ENCODE measurements at places on chromosomes 7 and 10.
A peak's percentile ranks its signal among the peaks of the same experiment; 100 is the strongest.

GRCh38 chr10:125538947-125539731 is 143.8 kb downstream of the TEX36 start:
- DNase-seq: no peak

DNA sequence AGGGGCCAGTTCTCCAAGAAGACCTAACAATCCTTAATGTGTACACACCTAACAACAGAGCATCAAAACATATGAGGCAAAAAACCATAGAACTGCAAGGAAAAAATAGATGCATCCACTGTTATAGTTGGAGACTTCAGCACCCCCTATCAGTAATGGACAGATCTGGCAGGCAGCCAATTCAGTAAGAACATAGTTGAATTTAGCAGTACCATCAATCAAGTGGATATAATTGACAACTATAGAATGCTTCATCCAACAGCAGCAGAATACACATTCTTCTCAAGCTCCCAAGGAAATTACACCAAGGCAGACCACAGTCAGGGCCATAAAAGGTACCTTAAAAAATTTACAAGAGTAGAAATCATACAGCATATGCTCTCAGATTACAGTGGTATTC is 42.2 kb downstream of the POLL start:
- no peak for DNase-seq

DNA sequence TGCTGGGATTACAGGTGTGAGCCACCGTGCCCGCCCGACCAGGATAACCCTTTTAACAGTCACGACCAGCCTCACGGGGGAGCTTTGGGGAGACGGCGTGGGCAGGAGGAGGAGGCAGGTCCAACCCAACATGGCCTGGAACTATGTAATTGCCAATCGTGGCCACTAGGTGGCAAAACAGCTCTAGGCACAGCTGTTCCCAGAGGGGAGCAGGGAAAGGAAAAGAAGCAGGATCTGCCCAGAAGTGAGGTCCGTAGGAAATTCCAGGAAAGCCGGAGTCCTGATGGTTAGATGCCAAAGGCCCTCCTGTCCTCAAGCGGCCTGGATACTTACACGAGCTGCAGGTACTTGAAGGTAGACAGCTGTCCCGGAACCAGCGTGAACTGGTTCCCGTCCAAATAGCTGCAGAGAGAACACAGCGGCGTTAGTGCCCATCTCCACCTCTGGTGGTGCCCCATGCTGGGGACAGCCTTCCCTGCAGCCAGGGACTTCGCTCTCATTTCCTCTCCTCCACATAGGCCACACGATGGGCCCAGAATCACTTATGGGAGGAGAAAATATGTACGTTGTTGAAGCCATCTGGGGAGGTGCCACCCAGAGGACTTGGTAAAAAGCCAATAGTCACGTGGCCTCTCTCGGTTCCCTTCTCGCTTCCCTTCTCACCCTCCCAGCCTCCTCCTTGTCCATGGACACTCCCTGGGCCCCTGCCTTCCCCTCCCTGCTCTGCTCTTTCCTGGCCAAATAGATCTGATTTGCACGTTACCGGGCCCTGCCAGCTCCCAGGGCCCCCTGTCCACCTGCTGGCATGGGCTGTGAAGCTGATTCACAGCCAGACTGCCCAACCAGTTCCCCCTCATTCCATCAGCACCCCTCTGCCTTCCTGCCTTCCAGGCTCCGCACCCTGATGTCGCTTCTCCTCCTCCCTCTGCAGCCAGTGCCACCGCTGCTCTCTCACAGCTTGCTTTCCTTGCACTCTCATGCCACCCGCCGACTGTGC is 148.1 kb downstream of the SLIT1 start:
- DNase-seq: peak; percentile 76

DNA sequence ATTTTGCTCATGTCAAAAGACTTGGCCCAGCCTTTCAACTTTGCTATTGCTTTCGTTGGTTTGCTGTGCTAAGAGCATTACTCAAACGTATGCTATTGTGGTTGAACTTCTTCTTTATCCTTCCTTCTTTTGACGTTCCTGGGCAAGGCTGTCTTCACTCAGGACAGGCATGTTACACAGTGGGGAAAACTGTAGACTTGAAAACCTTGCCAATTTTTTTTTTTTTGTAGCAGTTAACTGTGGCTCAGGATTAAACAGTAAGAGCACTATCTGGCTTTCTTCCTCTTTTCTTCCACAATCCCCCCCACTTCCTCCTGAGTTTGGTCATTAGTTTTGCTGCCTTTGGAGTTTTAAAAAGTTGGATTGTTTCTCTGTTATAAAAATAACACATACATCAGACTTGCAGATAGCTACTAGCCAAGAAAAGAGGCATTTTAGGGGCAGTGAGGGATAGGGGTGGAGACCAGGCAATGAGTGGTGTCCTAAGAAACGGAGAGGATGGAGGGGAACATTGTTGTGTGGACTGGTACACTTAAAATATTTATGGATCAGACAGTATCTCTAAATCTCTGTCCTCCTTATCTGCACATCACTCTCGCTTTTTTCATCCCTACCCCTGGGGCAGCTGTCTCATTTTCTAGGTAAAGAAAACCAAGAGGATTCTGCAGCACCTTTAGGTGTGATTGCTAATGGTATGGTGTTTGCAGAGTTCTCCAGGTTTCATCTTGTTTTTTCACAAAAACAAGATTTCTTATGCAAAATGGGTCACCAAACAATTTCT is 181.7 kb downstream of the LRMDA start:
- no peak for DNase-seq

GRCh38 chr10:123614888-123615287 is 51.3 kb upstream of the GPR26 start:
- peak; percentile 44 for DNase-seq

- DNase-seq: no peak
Measured at GRCh38 chr10:61792097-61792716, 109.3 kb upstream of the ARID5B start.

- no peak for DNase-seq
Measured at GRCh38 chr10:50613150-50613549, 10.6 kb downstream of the SGMS1 start.

DNA sequence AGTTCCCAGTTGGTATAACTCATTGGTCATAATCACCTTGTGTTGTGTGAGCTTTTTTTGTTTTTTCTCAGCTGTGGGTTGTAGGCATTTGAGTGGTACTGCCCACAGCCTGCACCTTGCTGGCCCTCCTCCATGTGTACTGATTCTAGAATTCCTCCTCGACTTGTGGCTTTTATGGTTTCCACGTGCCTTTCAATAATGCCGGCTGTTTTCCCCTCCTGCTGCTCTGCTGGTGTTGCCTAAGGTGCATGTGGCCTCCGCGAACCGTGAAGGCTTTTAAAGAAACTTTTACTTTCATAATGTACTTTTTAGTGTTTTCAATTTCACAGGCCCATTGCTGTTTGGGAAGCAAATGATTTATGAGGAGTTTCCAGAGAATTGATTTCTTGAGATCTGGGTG is 518.0 kb downstream of the REEP3 start:
- no peak for DNase-seq

- no peak for DNase-seq
Measured at GRCh38 chr10:122701652-122702051, 2.0 kb upstream of the C10orf120 start.

GRCh38 chr7:18345641-18346234 is 149.8 kb upstream of the HDAC9 start:
- no peak for DNase-seq

DNA sequence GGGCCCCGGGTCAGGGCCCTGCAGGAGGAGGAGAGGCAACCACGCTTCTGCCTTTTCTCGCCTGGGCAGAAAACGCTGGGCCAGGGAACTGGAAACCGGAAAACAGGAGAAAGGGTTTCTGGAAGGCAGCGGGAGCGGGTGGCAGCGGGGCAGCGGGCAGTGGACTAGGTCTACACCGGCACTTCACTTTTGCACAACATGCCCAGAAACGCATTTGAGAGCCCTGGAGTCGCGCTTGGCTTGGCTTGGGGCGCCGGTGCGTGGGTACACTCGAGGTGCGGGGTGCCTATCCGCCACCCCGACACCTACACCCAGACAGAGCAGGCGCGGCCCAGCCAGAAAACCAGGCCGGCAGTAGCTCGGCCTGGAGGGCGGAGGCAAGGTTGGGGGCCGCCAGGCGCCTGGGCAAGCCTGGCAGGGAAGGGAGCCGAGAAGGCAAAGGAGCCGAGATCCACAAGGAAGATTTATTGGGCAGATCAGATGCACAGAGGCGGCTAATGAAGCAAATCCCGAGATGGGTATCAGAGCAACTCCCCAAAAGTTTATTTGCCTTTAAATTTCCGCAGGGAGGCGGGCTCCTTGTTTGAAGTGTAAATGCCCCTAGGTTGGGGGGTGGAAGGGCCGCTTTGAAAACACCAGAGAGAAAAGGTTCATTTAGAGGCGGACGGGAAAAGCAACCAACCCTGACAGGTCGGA is 3.2 kb upstream of the PAX2 start:
- DNase-seq: no peak

- DNase-seq: no peak
Measured at GRCh38 chr7:73831834-73832651, 1.2 kb downstream of the CLDN4 start.

DNA sequence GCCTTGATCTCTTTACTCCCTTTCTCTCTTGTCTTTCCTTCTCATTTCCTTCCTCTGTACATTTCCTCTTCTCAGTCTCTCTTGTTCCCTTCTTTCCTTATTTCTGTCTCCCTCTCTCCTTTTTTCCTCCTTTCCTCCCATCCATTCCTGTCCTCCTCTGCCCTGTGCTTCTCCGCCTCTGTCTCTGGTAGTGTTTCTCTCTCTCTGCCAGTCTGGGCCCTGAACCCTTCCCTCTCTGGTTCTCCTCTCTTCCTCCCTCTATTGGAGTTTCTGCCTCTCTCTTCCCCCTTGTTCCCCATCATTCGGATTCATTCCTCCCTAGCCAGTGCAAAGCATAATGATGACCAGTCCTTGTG is 13.2 kb upstream of the PAX2 start:
- no peak for DNase-seq

DNA sequence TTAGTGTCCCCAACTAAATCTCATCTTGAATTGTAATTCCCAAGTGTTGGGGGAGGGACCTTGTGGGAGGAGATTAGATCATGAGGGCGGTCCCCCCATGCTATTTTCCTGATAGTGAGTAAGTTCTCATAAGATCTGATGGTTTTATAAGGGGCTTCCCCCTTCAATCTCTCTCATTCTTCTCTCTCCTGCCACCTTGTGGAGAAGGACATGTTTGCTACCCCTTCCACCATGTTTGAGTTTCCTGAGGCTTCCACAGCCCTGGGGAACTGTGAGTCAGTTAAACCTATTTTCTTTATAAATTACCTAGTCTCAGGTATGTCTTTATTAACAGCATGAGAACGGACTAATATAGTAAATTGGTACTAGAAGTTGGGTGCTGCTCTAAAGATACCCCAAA is 365.6 kb downstream of the ANKRD7 start:
- DNase-seq: no peak

DNA sequence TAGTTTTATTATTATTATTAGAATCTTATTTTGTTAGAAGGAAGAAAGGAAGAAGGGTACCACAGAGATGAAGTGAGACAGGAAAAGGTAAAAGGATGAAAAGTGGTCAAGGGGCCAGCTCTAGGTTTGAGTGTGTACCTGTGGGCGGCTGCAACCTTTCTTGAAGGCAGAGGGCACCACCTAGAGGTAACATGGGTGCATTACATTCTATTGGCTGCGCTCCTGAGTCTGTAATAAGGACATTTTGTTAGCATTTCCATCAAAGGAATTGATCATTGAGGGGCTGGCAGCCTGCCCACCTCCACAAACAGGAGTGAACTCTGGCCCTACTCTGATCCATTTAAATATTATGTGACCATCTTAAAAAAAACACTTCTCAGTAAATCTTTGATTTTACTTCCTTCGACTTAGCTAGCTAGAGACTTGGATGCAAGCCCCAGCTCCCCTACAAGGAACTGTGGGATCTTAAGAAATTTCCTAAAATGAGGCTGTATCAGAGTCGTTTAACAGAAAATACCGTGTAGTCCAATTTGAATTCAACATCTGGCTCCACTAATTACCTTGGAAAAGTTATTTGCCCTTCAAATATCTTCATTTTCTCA is 610.4 kb downstream of the IPMK start:
- DNase-seq: no peak

- no peak for DNase-seq
Measured at GRCh38 chr10:116891208-116891607, 41.9 kb downstream of the ENO4 start.

DNA sequence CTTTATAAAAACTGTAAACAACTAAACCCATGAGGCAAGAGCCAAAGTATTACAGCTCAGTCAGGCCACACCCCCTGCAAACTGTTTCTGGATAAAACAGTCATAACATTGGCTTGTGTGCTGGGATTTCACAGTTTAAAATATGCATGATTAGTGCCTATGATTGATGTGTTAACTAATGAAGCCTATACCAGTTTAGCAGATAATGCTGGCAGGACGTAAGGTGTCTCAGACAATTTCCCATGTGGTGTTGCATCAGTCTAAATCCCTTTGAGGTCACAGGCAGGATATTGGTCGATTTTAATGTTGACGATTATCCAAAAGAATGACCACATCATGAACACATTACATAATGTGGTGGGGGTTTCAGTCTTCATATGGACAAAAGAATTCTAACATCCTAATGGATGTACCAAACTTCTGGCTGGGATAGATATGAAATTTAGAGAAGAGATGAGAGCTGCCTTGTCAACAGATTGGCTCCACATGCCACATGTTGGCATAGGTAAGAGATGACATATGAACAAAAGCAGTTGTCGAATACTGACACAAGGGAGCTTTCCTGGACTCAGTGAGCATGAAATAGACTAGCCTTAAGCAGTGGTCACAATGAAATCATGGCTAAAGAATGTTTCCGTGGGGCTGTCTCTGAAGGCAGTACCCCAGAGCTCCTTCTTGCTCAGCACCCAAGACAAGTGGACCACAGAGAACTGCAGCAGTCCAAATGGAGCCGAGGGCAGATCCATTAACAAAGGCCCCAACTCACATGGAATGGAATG is 445.6 kb downstream of the GFRA1 start:
- DNase-seq: no peak

- DNase-seq: no peak
Measured at GRCh38 chr7:55179931-55180682, 161.3 kb downstream of the EGFR start.

GRCh38 chr7:40880581-40880980 is 745.8 kb downstream of the SUGCT start:
- DNase-seq: no peak

DNA sequence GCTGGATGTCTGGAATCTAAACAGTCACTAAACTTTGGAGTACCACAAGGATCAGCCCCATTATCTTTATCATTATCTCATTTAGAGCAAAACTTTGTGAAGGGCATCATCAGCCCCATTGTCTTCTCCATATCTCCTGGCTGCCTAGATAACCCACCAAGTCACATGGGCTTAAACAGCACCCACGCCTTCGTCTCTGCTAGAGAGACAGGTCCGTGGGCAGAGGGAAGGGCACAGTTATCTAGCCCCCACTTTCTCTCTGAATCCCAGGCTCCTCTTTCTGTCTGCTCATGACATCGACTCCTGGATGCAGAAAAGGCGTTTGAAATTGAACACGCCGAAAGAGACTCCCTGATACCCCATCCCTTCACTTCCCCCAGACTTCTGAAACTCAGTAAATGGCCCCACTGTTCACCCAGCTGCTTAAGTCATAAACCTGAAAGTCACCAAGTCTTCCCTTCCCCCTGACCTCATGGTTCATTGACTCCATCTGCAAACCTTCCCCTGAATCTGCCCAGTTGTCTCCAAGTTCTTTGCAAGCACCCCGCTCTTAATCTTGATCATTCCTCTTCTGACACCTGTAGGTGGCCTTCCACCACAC is 20.9 kb upstream of the PARD3 start:
- no peak for DNase-seq

- no peak for DNase-seq
Measured at GRCh38 chr10:43706166-43706565, 57.5 kb upstream of the ZNF32 start.
